ENCODE measurements at places on chromosomes 4 and X. TPM values are rescaled to one million over a fixed set of nuclear protein-coding genes. Genes with fewer than 3 reads are reported as not detected.

Gene CNKSR2
- 14.9 TPM for total RNA-seq

Gene DCAF8L1
- not detected for total RNA-seq

Gene NHS
- total RNA-seq = 5.0 TPM

Gene CYBB
- not detected for total RNA-seq

Gene ATXN3L
- total RNA-seq = not detected

Gene ANTXR2
- 38.3 TPM for total RNA-seq

Gene GUCY1B1
- total RNA-seq = 1.1 TPM

Gene APLN
- total RNA-seq = 9.8 TPM

Gene WDR17
- 9.1 TPM for total RNA-seq

Gene NRK
- total RNA-seq = not detected

All from NCI-H460 (cell line).